Uterine smooth muscle cell (primary cell): ENCODE measurements at places on chromosomes 11 and 22. TPM values are rescaled to one million over a fixed set of nuclear protein-coding genes. Genes with fewer than 3 reads are reported as not detected.

The CTSC gene
- 85.5 and 125 TPM in 2 replicates for total RNA-seq

The FGF4 gene
- total RNA-seq = not detected in 2 replicates

The ROM1 gene
- total RNA-seq = 2.3 and 2.9 TPM in 2 replicates

The TSGA10IP gene
- total RNA-seq = 0.11 and 0.37 TPM in 2 replicates

The CYB5R2 gene
- 12.1 and 20.0 TPM in 2 replicates for total RNA-seq
